ENCODE measurements at places on chromosomes 5 and 9.

GRCh38 chr5:52859628-52860027 is 71.9 kb downstream of the ITGA1 start:
- no peak for DNase-seq

- DNase-seq, result no peak
Observed at GRCh38 chr9:19985081-19985480, 196.2 kb upstream of the SLC24A2 start.

DNA sequence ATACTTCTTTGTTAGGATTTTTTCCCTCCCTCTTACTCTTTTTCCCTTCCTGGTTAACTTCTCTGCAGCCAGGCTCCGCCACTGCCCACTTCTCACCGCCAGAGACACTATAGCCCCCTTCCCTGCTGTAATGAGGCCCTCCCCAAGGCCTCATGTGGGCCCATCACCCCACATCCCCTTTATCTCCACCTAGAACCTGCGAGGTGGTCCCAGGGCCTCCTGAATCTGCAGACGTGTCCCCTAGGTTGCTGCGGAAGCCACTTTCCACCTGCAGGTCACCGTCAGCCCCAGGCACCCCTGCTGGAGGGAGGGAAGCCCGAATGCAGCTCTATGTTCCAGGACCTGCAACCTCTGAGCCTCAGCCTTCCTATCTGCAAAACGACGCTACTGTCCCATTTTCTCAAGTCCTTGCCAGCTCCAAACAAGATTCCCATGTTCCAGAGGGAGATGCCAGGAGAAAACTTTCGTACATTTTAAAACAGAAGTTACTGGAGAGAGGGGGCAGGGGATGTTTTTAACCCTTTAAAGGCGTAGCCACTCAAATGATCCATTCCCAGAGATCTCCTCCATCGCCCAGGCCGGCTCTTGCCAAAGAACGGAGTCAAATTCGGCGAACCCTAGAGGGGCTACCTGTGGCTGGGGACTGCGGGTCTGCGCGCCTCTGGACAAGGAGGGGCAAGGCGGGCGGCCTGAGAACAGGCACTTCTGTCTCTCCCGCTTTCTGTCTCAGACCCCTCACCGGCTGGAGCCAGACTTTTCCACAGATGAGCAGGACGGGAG is 929 bp downstream of the SH3PXD2B start:
- no peak for DNase-seq

GRCh38 chr5:95027151-95027721 is 257.7 kb downstream of the MCTP1 start:
- no peak for DNase-seq

DNA sequence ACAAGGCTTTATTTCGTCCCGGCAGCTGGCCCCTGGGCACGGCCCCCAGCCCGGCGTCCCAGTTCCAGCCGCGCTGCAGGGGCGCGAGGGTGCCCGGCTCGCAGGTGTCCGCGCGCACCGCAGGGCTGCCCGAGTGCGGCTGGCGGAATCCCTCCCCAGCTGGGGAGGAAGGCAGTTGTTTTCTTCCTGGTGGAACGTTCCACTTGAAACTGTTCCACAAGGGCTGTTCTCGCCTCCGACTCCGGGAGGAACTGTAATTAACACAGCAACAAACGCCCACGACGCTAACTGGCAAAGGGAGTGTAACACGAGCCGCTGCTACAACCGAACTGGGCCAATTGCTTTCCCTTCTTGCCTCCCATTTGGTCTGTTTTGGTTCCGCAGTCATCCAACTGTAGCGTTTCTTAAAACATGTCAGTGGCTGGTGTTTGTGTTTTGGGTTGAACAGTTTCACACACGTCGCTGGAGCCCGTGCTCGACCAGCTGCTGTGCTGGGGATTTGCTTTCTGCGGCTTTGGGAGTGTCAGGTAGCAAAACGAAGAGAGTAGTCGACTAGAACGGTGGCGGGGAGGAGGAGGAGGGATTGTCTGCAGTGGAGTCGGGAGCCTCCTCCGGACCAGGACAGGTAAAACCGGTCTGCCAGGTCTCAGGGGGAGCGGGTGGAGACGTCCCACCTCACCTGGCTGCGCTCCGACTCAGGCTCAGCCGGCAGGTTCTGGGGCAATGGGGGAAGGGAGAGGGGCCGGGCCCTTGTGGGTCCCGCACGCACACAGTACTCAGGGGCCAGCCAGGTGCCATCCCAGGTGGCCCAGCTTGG is 131.6 kb upstream of the NIPBL start:
- DNase-seq, result peak; percentile 22

DNA sequence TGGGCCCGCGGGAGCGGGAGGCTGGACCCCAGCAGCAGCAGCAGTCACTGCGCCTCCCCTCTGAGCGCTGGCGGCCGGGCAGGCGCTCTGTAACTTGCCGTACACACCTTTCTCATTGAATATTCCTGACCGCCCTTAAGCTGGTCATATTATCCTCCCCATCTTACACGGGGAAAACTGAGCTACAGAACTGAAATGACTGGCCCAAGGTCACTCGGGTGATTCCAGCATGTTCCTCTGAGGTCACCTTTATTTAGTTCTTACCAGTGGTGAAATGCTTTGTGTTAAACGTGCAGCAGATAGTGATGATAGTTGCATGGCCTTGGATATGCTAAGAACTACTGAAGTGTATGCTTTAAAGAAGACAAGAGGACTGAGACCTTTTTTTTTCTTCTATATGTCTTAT is 607 bp downstream of the UQCRQ start:
- no peak for DNase-seq

DNA sequence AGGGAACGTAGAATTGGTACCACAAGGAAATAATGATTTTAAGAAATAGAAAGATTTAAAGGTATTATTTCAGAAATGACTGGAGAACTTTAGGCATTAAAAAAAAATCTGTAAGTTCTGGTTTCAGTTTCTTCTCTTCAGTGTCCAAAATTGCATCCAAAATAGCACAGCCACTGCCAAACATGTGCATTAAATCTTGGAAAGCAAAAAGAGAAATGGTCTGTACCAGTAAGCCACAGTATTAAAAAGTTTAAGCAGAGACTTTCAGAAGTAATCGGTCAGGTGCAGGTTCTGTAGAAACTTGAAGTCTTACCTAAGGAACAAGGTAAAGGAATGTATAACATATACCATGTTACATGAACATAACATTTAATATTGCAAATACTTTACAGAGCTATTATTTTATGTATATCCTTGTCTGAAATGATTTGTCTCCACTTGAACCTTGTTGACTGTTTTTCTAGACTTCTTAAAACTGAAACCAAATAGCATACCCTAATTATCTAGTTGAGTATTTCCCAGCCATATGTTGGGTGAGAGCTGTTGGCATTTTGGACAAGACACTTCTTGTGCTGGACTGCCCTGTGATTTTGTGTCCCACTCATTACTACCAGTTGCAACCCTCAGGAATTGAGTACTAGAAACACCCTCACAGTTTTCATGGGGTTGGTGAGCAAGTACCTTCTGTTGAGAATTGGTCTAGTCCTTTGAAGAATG is 32.1 kb downstream of the NIPBL start:
- DNase-seq, result no peak

GRCh38 chr5:103101079-103101750 is 18.7 kb downstream of the GIN1 start:
- no peak for DNase-seq

DNA sequence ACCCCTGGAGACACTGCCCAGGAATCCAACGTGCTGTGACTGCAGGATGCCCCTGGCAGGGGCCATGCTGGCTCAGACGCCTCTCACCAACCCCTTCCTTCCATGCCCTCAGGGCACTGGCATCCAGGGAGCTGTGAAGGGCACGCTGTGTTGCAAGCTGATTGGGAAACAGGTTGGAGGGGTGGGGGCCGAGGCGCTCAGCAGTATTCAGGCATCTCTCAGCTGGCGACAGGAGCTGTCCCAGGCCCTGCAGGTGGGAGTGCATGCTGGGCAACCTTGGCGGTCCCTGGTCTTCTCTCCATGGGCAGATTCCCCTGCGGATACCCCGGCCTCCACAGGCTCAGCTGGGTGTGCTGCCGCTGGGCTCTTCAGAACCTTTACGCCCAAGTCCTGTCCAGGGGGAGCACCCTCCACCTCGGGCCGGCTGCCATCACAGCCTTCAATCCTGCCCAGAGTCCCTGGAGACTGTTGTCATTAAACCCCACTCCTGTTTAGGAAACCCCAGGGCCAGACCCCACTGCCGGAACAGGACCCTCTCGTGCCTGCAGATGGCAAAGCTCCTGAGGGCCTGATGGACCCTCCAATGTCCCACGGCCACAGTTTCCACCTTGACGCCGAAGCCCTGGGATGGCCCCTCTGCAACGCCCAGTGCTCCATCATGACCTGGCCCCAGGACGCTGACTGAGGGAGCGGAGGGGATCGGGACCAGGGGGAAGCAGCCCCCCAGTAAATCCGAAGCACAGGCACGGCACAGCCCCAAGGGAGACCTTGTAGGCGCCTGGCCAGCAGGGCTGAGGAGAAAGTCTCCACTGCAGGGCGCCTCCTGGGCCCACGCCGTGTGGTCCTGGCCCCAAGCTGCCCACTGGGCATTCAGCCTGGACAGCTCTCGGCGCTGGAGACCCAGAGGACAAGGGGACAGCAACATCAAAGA is 9.3 kb downstream of the TPPP start:
- no peak for DNase-seq

GRCh38 chr5:151312756-151313324 is 9.3 kb upstream of the SLC36A3 start:
- DNase-seq, result no peak

DNA sequence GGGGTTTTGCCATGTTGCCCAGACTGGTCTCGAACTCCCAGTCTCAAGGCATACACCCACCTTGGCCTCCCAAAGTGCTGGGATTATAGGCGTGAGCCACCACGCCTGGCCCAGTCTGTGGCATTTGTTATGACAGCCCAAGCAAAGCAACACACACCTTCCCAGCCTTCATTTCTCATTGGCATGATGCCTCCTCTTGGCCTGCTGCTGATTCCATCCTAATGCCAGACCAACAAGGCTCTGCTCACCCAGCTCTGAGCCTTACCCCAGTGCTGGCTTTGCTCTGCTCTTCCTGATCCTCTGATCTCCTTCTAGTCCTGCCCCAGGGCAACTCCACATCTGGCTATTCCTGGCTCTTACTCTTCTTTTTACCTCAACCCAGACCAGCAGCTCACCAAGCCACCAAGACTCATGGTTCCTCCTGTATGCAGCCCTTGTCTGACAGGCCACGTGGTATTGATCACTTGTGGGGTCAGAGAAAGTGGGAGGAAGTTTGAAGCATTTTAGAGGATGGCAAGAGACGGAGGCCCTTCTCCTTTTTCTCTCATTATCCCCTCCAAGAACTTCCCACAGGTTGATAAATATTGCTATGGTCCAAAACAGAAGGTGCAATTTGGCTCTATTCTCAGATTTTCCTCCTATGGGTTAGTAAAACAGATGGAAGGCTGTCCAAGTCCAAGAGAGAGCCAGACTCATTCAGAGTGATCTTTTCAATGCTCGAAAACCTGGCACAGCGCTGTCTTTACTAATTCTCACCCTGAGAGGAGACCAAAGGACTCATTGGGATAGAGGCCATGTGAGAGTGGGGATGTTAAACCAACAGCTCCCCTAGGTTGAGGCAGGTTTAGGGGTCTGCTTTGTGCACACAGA is 958 bp downstream of the CD180 start:
- no peak for DNase-seq

DNA sequence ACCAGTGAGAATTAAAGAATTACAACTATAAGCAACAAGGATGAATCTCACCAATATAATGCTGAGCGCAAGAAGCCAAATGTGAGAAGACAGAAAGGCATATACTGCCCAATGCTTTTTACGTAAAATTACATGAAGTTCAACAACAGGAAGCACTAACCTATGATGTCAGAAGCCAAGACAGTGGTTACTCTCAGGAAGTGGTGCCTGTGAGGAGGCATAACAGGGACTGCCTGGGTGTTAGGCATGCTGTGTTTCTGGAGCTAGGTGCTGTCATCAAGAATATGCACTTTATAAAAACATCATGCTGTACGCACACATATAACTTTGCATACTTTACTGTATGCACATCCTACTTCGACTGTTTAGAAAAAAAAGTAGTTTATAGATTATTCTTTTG is 30.1 kb downstream of the FRMD3 start:
- DNase-seq, result no peak

- DNase-seq, result no peak
Observed at GRCh38 chr9:135641745-135642144, 2.4 kb upstream of the GLT6D1 start.

- DNase-seq, result no peak
Observed at GRCh38 chr5:179767496-179768100, 26.2 kb upstream of the LTC4S start.

- no peak for DNase-seq
Observed at GRCh38 chr9:73736270-73736669, 584.6 kb downstream of the ANXA1 start.

GRCh38 chr9:95634114-95634513 is 117.3 kb upstream of the PTCH1 start:
- DNase-seq, result no peak

GRCh38 chr5:16995372-16995771 is 59.3 kb upstream of the MYO10 start:
- no peak for DNase-seq

DNA sequence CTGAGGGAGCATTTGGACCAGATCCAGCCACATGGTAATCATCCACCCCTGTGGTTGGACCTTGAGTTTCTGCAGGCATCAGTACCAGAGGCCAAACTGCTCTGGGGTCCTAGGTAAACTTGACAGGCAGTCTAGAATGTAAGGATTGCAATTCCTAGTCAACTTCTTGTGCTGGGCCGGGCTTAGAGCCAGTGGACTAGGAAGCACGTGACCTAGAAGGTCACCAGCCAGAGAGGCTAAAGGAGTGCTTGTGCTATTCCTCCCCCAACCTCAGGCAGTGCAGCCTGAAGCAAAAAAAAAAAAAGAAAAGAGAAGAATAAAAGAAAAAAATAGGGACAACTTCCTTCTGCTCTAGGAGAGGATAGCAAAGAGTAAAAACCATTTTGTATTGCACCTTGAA is 406.2 kb upstream of the FTMT start:
- no peak for DNase-seq

DNA sequence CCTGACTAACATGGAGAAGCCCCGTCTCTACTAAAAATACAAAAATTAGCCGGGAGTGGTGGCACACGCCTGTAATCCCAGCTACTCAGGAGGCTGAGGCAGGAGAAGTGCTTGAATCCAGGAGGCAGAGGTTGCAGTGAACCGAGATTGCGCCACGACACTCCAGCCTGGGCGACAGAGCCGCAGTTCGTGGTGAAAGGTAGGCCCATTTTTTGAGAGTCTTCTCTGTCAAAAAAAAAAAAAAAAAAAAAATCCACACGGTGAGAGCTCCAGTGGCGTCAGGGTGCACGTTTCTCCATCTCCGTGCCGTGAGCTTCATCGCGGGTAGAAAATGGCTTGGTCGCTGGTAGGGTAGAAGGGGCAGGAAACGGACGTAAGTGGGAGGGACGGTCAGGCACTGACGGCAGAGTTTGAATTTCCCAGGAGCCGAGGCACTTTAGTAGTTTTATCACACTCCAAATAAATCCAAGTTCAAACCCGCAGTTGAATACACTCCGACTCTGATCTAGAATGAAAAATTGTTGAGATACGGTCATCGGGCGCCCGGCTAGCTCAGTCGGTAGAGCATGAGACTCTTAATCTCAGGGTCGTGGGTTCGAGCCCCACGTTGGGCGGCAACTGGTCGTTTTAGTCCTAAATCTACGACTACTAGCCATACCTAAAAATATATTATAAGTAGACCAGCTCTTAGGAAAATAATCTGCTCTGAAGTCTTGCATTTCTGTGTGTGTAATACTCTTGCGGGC is 2.4 kb upstream of the TRIM7 start:
- DNase-seq, result peak; percentile 66

Measured in activated CD4-positive, alpha-beta T cell treated with anti-CD3 and anti-CD28 coated beads, Interleukin-2, amount 50 U/mL, for 1 hour (primary cell).